Activated CD8-positive, alpha-beta T cell treated with anti-CD3 and anti-CD28 coated beads for 36 hours (primary cell): ENCODE measurements at places on chromosomes 7 and 10. TPM values are rescaled to one million over a fixed set of nuclear protein-coding genes. Genes with fewer than 3 reads are reported as not detected.

DNA sequence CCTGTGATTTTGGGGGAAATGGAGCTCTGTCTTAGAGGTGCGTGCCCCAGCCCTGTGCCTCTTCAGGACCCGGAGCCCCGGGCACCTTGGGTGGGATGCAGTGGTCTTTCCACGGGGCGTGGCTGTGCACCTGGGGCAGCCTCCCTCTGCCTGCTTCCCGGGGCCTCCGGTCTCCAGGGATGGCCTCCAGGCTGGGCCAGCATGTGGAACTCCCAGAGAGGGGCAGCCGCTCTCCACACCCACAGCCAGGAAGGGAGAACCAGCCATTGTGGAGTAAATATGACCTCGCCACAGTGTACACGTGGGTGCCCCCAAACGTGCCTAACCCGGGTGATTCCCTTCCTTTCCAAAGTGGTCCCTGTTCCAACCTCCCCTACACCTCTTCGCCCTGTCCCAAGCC, 52.6 kb downstream of the JAKMIP3 start:
- no peaks in the 10 kb centered on the region for H3K36me3 ChIP-seq
- no peaks in the 10 kb centered on the region for H3K27me3 ChIP-seq
- no peaks in the 10 kb centered on the region for H3K4me1 ChIP-seq
- H3K4me3 ChIP-seq, result no peak overlapping the region
- DNase-seq, result no peak

GRCh38 chr7:140165422-140165821, 11.4 kb downstream of the KDM7A start:
- H3K4me1 ChIP-seq, result peaks cover 80% of the 10 kb centered on the region
- H3K27me3 ChIP-seq, result no peaks in the 10 kb centered on the region
- peak overlapping the region; percentile 96 for H3K27ac ChIP-seq
- peak overlapping the region; percentile 59 for H3K4me3 ChIP-seq
- H3K36me3 ChIP-seq, result peaks cover 3% of the 10 kb centered on the region
- peak; percentile 21 for DNase-seq

- H3K36me3 ChIP-seq, result no peaks in the 10 kb centered on the region
- no peak for DNase-seq
- H3K4me1 ChIP-seq, result no peaks in the 10 kb centered on the region
- no peaks in the 10 kb centered on the region for H3K27me3 ChIP-seq
- no peak overlapping the region for H3K4me3 ChIP-seq
Measured at GRCh38 chr7:42617806-42618457, 293.9 kb downstream of the C7orf25 start.

The NKX1-2 gene
- not detected for total RNA-seq

The TMEM176A gene
- total RNA-seq, result not detected

GRCh38 chr7:14021069-14021468, 31.6 kb upstream of the ETV1 start:
- no peaks in the 10 kb centered on the region for H3K36me3 ChIP-seq
- no peak overlapping the region for H3K4me3 ChIP-seq
- DNase-seq, result no peak

DNA sequence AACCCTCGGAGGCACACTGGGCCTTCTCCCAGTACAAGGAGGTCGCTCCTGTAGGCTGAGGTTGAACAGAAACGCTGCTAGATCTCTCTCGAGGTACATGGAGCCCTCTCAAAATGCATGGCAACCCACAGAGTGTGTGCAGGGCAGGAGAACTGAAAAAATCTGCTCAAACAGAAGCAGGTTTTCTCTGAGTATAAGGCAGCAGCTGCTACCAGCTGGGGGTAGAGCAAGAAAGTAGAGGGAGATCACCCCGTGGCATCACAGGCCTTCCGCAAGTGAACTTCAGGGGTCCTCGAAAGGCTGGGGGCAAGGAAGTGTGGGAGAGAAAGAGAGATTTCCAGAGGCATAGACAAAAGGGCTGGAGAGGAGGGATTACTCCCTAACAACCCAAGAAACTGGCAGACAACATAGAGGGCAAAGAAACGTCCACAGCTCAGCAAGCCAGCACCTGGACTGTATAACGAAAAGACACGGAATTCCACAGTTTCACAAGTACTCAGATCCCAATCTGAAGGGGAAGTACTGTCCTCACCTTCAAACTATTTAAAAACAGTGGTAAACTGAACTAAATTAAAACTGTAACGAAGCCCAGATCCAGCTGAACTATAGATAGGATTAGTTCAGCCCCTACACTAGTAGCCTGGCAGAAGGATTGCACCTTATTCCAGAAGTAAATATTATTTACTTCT, 299.2 kb downstream of the IPMK start:
- H3K27me3 ChIP-seq, result no peaks in the 10 kb centered on the region
- no peak for DNase-seq
- no peaks in the 10 kb centered on the region for H3K36me3 ChIP-seq
- H3K4me1 ChIP-seq, result no peaks in the 10 kb centered on the region

DNA sequence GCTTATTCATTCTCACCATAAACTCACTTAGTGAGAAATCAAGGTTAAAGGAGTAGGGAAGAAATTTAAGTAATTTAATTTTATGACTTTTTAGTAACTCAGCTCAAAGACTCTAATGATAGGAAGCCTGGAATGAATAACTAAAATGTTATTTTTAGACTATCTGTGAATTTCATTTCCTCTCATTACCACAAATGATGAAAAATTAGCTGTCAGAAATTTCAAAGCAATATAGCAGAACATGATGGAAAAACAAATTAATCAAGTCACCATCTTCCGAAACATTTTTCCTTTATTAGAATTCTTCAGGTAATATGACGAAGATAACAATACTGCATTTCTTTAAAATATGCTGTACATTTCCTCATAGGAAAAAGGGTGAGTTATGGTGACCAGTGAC, 2.7 kb upstream of the ITGB8 start:
- no peak for DNase-seq
- H3K4me1 ChIP-seq, result peaks cover 18% of the 10 kb centered on the region
- peaks cover 45% of the 10 kb centered on the region for H3K27me3 ChIP-seq
- no peak overlapping the region for H3K4me3 ChIP-seq
- no peak overlapping the region for H3K27ac ChIP-seq
- no peaks in the 10 kb centered on the region for H3K36me3 ChIP-seq

GRCh38 chr7:56537952-56538351, 421.7 kb upstream of the NUPR2 start:
- no peak overlapping the region for H3K4me3 ChIP-seq
- no peaks in the 10 kb centered on the region for H3K4me1 ChIP-seq
- no peak for DNase-seq
- H3K27ac ChIP-seq, result no peak overlapping the region

DNA sequence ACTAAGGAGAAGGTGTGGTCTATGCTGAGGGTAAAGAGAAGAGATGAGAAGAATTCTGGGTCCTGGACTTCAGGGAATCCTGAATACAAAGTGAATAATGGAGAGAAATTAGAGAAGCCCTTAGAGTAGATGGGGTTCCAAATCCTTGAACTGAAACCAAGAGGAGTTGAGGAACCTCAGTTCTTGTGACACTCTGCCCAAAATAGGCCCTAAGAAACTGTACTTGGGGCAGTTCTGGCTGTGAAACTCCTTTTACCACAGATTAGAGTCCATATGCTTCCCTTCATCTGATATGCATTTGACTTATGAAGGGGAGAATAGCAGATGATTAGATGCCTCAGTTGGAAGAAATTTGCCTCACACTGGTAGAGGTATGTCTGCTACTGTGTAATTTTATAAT, 19.0 kb downstream of the TES start:
- peaks cover 82% of the 10 kb centered on the region for H3K4me1 ChIP-seq
- no peaks in the 10 kb centered on the region for H3K27me3 ChIP-seq
- peaks cover 2% of the 10 kb centered on the region for H3K36me3 ChIP-seq
- H3K4me3 ChIP-seq, result no peak overlapping the region
- no peak for DNase-seq
- peak overlapping the region; percentile 55 for H3K27ac ChIP-seq

DNA sequence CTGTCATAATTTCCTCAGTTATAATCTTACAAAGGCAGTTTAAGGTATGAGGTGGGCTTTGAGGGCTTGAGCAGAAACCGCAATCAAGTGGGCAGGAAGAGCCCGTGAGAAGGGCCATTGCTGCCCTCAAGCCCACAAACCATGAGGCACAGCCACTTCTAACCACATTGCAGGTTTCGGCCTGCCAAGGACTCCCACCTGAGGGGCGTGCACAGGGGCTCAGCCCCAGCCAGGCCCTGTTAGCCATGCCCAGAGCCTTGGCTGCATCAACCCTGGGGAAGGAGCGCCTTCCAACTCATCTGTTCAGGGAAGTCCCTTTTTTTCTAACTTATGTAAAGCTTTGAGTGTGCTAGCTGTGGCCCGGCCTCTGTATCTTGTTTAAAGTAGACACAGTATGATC, 5.9 kb upstream of the FFAR4 start:
- peaks cover 4% of the 10 kb centered on the region for H3K27me3 ChIP-seq
- no peaks in the 10 kb centered on the region for H3K4me1 ChIP-seq
- no peak overlapping the region for H3K27ac ChIP-seq
- no peak for DNase-seq
- H3K4me3 ChIP-seq, result no peak overlapping the region
- no peaks in the 10 kb centered on the region for H3K36me3 ChIP-seq

GRCh38 chr7:51237446-51238133, 79.0 kb downstream of the COBL start:
- H3K27ac ChIP-seq, result no peak overlapping the region
- no peaks in the 10 kb centered on the region for H3K27me3 ChIP-seq
- H3K36me3 ChIP-seq, result no peaks in the 10 kb centered on the region
- no peak for DNase-seq

The PDZD7 gene
- total RNA-seq, result 0.25 TPM

DNA sequence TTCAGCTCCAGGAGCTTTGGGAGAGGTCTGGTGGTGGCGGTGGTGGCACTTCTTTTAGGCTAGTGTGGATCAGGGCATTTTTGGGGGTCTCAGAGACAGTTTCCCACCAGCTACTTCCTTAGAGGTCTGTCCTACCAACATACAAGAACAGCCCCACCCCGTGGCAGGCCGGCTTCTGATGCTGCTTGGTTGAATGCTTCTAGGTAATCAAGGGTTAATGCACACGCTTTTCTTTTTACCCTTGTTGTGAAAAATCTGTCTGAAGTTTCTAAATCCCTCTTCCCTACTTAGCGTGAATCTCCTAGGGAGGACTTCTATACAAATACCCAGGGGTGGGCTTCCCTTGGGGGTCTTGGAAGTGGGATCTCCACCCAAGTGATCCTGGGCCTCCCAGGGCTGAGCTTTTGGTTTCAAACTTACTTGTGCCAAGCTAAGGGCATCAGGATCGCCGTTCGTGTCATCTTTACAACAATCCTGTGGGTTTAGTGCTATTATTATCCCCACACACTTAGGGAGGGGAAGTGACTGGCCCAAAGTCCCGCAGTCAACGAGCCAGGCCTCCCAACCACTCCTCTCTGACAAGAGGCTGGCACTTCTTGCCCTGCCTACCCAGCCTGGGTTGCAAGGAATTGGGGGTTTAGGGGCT, 1.7 kb downstream of the SH2B2 start:
- peak overlapping the region; percentile 27 for H3K4me3 ChIP-seq
- H3K27ac ChIP-seq, result no peak overlapping the region
- H3K27me3 ChIP-seq, result peaks cover 11% of the 10 kb centered on the region
- peaks cover 35% of the 10 kb centered on the region for H3K4me1 ChIP-seq

The MICU1 gene
- 29.9 TPM for total RNA-seq

The FGL2 gene
- total RNA-seq, result 0.95 TPM

GRCh38 chr7:22358820-22359697, 2.1 kb upstream of the RAPGEF5 start:
- no peak for DNase-seq
- H3K36me3 ChIP-seq, result no peaks in the 10 kb centered on the region
- peaks cover 5% of the 10 kb centered on the region for H3K4me1 ChIP-seq
- H3K27me3 ChIP-seq, result peaks cover 32% of the 10 kb centered on the region

DNA sequence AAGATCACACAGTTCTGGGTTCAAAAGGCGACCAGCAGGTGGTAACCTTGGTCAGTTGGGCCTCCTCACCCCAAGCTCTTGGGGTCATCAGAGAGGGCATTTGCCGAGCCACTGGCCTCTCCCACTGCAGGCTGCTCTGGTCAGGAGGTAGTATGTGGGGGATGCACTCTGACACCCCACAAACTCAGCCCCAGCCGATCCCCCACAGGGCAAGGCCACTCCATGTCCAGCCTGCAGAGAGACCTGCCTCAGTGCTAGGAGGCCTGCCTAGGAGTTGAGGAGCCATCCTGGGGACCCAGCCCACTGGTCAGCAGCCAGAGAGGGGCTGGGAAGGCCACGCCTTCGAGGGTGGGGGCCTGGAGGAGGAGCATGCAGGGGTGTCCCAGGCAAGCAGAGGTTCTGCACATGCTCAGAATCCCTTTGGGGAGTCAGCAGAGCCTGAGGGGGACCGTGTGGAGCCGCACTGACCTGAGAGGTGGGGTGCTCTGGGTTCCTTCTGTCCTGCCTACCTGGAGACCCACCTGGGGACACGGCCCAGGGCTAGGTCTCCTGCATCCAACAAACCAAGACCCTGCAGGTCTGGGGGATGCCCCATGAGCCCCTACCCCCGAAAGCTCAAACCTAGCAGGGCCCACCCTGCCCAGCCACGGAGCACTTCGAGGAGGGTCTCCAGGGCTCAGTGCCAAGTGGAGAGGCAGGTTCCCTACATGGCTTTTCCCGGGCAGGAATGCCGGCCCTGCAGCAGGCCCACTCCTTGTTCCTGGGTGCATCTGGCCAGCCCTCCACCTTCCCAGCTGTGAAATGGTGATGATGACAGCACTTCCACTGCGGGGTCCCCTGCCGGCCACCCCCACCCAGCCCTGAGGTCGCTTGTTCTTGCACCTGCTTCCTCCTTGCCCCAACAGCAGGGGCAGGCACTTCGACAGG, 58.5 kb downstream of the RASGEF1A start:
- H3K27me3 ChIP-seq, result no peaks in the 10 kb centered on the region
- H3K4me1 ChIP-seq, result peaks cover 6% of the 10 kb centered on the region
- no peak for DNase-seq
- H3K36me3 ChIP-seq, result no peaks in the 10 kb centered on the region
- H3K27ac ChIP-seq, result no peak overlapping the region

DNA sequence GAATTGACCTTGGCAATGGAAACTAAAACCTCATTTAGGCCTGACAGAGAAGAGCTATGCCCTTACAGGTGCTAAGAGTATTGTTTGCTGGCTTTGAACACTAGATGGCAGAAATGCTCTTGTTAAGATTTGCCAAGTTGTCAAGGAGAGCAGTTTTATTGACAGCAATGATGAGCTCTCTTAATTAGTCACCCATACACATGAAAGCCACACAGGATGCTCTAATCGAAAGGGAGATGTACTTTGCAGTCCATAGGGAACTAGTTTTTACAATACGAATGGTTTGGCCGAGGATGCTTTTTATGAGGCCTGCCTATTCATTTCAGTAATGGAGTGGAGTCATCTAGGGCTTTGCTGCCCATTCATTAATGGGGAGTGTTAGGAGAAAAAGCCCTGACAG, 45.4 kb upstream of the MBL2 start:
- no peaks in the 10 kb centered on the region for H3K27me3 ChIP-seq
- H3K4me1 ChIP-seq, result peaks cover 7% of the 10 kb centered on the region
- no peak for DNase-seq
- H3K36me3 ChIP-seq, result no peaks in the 10 kb centered on the region
- H3K27ac ChIP-seq, result no peak overlapping the region
- H3K4me3 ChIP-seq, result no peak overlapping the region

The CTNNA3 gene
- total RNA-seq, result not detected

The HMX3 gene
- 0.69 TPM for total RNA-seq

The GPC2 gene
- total RNA-seq, result 3.7 TPM
